Iris pigment epithelial cell (primary cell): ENCODE measurements at places on chromosomes 5 and 9.
A peak's percentile ranks its signal among the peaks of the same experiment; 100 is the strongest.

- no peak for DNase-seq
These were observed 58.6 kb downstream of the SLC22A5 start for GRCh38 chr5:132428147-132428482.

GRCh38 chr9:128088253-128088945 lies 20.4 kb downstream of the SLC25A25 start:
- no peak for DNase-seq

GRCh38 chr5:159581502-159582249 lies 251.4 kb upstream of the IL12B start:
- peak; percentile 90 for DNase-seq

DNA sequence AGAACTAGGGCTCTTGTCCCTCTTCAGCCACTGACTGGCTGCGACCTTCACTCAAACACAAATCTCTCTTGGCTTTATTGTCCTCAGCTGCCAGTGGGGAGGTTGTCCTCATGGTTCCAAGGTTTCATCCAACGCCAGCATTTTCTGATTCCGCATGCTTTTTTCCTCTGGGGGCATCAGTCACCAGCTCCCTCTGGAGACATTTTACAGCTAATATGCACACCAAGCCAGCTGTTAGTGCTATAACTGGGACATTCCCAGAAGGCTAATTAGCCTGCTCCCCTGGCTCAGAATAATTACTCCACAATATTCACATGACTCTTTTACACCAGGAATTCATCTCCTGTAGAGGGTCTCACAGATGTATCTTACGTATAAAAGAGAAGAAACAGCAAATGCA lies 193.6 kb upstream of the ANKRD55 start:
- DNase-seq: no peak

DNA sequence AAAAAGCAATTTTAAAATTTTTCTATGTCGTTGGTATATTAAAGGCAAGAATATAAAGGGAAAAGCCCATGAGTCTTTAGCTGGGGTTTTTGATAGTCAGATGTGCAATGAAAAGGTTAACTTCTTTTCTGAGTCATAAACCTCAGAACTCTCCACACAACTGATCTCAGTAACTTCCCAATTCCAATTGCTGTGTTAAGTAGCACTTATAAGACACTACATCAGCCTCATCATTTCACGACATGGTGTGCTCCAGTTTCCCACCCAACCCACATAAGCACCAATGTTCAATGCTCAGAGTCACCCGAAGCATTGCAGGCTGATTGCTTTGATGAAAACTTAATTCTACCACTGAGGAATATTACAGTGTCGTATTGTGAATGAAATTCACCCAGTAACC lies 155.8 kb downstream of the TSSK1B start:
- DNase-seq: peak; percentile 59

- DNase-seq: peak; percentile 77
These were observed 106.8 kb downstream of the PDE6A start for GRCh38 chr5:149837680-149838269.

GRCh38 chr5:141771031-141771430 lies 89.0 kb upstream of the ARAP3 start:
- DNase-seq: no peak

DNA sequence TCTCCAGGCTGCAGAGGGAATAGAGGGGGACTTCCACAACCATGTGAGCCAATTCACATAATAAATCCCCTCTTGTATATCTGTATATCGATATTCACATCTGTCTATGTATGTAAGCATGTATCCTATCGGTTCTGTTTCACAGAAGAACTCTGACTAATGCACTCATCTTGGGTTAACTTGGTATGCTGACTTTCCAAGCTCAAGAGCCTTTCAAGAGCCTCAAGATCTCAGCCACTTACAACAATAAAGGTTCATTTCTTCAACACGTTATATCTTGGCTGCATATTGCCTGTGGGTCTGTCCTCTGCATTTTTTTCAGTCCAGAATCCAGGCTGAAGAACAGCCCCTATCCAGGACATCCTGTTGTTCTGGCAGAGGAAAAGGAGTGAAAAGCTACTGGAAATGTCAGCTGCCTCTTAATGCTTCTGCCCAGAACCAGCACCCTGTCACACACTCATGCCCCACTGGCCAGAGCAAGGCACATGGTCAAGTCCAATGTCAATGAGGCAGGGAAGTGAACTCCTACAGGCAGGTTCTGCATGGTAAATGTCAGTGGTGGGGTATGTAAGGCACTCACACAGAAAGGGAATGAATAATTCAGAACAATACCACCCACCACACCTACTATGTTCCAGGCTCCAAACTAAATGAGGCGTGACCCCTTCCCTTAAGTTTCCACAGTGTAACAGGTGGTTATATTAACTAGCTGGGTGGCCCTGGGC lies 91.6 kb upstream of the ICE1 start:
- no peak for DNase-seq

- DNase-seq: no peak
These were observed 59.6 kb downstream of the PRUNE2 start for GRCh38 chr9:76846297-76846696.

GRCh38 chr9:95725045-95725444 lies 150.4 kb upstream of the ERCC6L2 start:
- DNase-seq: no peak
